Brain pericyte (primary cell): ENCODE measurements at places on chromosomes 2 and 18.

- DNase-seq = no peak
Measured at GRCh38 chr2:191611614-191612013, 66.3 kb upstream of the NABP1 start.

GRCh38 chr2:191942739-191943103 lies 95.8 kb upstream of the CAVIN2 start:
- no peak for DNase-seq

DNA sequence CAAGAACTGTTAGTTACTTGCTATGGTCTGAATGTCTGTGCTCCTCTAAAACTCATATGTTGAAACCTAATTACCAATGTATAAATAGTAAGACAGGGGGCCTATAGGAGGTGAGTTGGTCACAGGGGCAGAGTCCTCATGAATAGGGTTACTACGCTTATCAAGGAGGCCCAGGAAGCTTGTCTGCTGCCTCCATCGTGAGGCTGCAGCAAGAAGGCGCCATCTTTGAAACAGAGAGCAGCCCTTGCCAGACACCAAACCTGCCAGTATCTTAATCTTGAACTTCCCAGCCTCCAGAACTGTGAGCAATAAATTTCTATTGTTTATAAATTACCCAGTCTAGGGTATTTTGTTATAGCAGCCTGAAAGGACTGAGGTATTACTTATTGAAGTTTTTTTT lies 79.1 kb downstream of the TGIF1 start:
- no peak for DNase-seq

DNA sequence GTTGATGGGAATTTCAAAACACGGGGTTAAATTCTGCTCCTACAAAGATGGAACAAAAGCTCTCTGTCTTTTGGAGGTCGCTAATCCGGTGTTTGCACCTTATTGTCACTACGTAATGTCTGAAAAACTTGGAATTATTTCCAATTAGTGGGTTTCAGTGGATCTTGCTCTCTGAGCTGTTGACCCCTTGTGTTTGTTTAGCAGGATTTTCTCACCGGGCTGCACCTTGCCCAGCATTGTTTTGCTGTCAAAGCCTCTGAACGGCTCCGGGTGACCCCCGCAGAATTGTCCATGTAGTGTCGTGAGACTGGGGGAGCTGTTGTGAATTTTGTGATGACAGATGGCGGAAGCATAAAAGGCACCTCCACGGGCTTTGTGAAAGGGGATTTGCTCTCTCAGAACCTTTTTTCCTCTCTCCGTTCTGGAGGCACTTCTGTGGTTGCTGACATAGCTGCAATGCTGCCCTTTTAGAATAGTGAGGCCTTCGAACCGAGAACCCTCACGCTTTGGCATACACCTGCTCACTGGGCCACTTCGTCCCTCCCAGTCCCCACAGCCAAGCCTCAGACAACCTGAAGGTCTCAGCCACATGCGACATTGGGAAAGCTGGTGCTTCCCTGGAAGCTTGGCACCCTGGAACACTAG lies 129.4 kb downstream of the ACOXL start:
- DNase-seq = no peak

DNA sequence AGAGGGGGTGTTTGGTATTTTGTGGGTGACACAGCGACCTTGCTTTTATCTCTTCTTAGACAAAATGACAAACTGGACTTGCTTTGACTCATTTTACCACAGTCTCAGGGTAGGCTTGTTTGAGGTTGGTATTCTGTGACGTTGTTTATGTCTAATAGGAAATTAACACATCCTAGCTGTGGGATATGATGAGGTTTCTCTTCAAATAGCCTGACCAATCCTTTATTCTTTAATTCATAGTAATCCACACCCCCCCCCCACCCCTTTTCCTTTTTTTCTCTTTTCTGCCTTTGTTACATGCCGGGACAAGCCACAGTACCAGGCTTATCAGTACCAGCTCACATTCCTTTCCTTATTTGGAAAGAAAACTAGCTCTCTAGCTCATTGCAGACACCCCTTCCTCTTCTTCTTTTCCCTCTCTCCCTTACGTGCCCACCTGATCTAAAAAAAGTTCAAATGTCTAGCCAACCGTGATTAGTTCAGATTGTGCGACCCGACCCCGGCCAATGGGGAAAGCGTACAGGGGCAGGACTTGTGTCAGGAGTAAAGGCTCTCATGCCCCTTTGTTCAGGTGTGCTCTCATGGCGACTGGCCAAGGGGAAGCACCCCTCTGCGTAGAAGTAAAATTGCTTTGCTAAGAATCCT lies 52.2 kb upstream of the PTPRM start:
- no peak for DNase-seq

DNA sequence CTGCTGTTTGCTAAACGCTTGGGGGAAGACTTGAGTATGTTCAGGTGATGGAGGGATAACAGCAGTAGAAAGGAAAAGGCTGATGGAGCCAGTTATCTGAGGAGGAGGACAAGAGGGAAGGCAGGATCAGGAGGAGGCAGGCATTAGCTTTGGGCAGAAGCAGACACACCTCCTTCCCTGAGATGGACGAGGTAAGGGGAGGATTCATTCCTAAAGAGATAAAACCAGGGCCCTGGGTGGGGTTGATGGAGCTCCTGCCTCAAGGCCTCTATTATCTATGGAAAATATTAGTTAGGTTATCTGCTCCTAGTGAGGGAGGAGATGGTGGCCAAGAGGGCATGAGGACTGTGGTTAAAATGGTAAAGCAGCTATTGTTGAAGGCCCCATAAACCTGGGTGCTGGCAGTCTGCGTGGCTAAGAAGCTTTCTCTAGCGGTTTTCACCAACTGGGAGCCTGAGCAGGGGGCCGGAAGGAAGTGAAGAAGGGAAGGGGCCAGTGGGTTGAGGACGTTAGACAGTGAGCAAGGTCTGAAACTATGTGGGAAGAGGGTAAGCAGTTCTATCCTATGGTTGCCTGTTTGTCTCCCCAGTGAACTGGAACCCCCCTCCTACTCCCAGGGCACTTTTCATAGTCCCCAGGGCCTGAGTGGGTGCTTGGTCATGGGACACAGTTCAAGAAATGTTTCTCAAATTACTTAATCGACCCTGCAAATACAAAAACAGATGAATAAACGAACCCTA lies 56.6 kb upstream of the HK2 start:
- no peak for DNase-seq

GRCh38 chr2:37489536-37489935 lies 145.1 kb downstream of the QPCT start:
- DNase-seq = no peak

- no peak for DNase-seq
Measured at GRCh38 chr2:181374781-181375675, 82.2 kb upstream of the ITGA4 start.

GRCh38 chr18:3715231-3716080 lies 265.5 kb downstream of the TGIF1 start:
- DNase-seq = no peak

GRCh38 chr2:180931841-180932240 lies 48.6 kb upstream of the UBE2E3 start:
- no peak for DNase-seq

DNA sequence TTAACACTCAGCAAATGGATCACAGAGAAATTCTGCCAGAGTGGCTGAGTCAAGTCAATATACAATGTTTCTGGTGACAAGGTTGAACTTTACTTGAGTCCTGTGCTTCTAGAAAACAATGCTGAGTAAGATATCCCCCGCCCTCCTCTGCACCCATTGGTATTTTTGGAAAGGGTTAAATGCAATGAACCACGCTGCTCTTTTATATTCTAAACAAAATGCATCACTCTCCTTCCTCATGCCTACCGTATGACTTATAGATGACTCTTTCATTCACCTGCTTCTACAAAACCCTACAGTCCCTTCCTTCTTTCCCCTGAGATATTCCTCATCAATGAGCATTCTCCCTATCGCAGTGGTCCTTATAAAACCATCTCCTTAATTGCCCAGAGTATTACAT lies 168.8 kb downstream of the TXNL1 start:
- DNase-seq = no peak

DNA sequence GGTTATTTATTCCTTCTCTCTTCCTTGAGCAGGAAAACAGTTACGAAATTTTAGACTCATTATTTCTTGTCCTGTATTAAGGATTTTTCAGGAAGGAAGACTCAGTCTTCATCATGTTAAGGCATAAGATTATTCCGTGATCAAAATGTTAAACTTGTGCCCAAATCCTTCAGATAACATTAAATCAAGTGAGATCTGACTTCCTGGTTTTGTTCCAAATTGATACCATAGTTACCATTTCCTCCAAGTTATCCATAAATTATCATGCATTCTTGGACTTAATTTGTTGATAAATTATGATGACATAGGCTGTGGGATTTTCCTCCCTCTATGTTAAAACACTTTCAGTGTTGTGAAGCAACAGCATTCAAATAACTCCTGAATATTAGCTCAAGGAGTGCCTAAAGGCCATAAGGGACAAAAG lies 31.9 kb downstream of the EFEMP1 start:
- no peak for DNase-seq

GRCh38 chr2:234331566-234331965 lies 165.3 kb downstream of the ARL4C start:
- DNase-seq = no peak

DNA sequence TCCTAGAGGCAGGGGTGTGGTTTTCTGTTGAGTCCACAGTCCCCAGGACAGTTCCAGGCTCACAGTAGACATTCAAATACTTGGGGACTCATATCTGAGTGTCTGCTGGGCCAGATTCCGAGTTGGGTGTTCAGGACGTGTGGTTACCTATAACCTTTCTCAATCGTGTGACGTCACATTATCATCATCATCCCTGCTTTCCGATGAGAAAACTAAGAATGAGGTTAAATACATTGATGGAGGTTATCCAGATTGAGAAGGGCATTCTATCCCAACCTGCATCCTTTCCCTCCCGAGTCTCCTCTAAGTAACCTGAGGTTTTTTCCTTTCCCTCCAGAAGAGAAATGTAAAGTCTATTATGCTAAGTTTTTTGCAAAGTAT lies 204.6 kb downstream of the MGAT5 start:
- DNase-seq = no peak

DNA sequence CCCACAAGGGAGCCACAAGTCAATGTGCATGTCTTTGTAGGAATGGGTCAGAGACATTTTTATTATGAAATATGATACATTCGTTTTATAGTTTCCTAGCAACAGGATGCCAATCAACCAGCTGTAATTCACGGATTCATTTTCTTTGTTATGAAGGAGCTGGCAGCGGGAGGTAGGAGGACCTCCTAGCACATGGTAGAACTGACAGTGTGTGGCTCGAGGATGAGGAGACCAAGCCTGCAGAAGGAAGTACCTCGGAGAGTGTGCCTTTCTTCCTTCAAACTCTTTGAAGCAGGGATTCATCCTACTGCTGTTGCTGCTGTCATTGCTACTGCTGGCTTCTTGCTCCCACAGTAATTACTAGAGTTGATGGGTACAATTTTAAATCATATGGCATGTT lies 504.8 kb upstream of the KLHL29 start:
- DNase-seq = no peak

DNA sequence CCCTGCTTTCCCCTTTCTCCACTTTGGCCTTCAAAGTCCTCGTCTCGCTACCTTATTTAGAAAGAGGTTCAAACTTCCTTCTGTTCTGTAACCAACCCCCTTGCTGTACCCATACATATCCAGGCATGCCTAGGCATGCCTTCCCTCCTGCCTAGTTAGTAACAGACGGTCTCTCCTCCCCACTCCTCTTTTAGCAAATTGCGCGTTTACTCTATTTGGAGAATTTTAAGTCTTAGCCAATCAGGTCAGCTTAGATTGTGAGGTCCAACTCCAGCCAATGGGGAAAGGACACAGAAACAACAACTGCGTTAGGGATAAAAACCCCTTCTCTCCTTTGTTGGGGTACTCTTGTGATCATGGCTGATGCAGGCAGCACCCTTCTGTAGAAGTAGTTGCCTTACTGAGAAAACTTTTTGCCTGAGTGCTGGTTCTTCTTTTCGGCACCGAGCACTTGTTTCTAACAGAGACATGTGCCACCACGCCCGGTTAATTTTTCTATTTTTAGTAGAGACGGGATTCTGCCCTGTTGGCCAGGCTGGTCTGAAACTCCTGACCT lies 85.9 kb upstream of the FOXI3 start:
- no peak for DNase-seq

DNA sequence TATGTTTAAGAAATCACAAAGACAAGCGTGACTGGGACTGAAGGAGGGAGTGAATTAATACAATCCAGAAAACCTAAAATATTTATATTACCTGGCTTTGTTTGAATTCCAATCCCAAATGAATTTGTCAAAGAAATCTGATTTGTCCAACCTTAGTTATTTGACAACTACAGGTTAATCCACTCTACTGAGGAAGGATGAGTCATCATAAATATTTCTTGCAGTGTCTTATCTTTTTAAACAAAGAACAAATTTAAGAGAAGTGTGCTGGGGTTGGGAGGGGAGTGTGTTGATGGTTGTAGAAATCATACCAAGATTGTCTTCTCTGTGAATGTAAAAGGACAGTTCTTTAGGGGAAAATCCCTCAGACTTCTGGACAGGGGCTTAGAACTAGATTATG lies 1106.3 kb upstream of the SLC39A10 start:
- no peak for DNase-seq

- DNase-seq = no peak
Measured at GRCh38 chr2:66134138-66134701, 300.7 kb upstream of the MEIS1 start.

GRCh38 chr2:126885751-126886210 lies 12.9 kb upstream of the TEX51 start:
- DNase-seq = no peak

DNA sequence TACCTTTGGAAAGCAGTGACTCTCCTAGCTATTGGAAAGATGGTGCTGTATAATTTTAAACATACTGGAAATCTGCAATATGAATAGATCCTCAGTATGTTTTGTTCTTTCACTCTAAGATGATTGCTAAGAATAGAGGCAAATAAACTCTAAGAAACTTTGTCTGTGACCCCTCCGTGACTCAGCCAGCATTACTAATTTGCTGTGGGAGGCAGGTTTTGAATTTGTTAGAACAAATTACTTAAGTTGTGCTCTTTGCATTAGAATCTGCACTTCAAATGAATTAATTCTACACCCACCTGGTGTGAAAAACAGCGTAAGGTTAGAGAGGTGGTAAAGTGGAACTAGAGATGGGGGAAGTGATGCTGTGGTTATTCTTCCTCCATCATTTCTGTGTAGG lies 142.2 kb downstream of the RAPGEF4 start:
- DNase-seq = no peak

- no peak for DNase-seq
Measured at GRCh38 chr2:220560192-220560591, 932.8 kb downstream of the SLC4A3 start.

GRCh38 chr18:33536904-33537303 lies 41.1 kb upstream of the ASXL3 start:
- no peak for DNase-seq

- no peak for DNase-seq
Measured at GRCh38 chr18:51234117-51235008, 36.9 kb upstream of the MEX3C start.

GRCh38 chr2:62966991-62967390 lies 83.6 kb upstream of the OTX1 start:
- no peak for DNase-seq
